Right lung (tissue), 10 donors: ENCODE measurements at places on chromosomes 5 and 9.

DNA sequence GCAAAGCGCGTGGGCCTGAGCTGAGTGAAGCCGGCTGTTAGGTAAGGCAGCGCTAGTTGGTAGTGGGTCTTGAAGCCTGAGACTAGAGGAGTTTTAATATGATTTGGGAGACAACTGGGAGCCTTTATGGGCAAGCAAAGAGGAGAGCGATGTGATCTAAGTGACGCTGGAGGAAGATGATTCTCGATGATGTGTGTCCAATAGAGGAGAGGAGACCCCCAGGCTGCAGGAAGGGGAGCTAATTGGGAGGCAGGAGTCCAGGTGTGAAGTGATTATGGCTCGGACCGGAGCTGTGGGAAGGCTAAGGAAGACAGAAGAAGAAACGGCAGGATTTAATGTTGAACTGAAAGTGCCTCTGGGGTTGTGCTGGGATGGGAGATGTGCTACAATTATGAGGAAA is 482.9 kb upstream of the KIF2A start:
- DNase-seq, result no peak

- peak; percentile 27 for DNase-seq
Measured at GRCh38 chr5:39713250-39713916, 288.6 kb upstream of the DAB2 start.

GRCh38 chr9:72983512-72984225 is 30.8 kb upstream of the ALDH1A1 start:
- peak; percentile 15 for DNase-seq

- peak; percentile 48 for DNase-seq
Measured at GRCh38 chr5:96614110-96614691, 48.0 kb upstream of the CAST start.

GRCh38 chr9:68841276-68842052 is 136.4 kb downstream of the PIP5K1B start:
- DNase-seq, result no peak

DNA sequence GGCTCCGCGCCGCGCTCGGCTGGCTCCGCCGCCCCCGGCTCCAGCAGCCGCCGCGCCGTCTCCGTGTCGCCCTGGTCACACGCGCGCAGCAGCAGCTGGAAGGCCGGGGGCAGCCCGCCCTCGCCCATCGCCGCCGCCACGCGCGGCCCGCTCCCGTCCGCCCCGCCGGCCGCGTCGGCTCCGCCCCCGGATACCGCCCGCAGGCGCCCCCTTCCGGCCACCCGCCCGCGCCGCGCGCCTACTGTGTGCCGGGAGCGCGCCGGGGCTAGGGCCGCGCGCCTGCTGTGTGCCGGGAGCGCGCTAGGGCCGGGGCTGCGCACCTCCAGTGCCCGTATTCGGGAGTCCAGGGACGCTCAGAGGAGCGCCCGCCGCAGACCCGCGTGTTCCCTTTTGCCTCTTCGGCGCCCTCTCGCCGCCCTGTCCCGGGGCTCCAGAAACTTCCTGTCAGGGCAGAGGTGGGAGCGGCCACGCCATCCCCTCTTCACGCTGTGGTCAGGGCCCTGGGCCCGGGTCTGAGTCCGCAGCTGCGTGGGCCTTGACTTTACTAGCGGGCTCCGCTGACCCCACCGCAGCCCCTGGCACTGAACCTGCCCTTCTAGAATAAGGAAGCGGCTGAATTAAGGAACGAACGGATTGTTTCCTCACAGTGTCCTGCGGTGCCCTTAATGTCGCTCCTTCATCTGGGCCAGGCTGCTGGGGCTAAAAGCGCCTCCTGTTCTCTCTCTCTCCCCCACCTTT is at the start of gene ANKS6:
ANKS6 (minus strand) TSS at position 192 of the 738 bp plus-strand sequence; CDS start at position 128, 64 bp downstream.
- peak; percentile 79 for DNase-seq

DNA sequence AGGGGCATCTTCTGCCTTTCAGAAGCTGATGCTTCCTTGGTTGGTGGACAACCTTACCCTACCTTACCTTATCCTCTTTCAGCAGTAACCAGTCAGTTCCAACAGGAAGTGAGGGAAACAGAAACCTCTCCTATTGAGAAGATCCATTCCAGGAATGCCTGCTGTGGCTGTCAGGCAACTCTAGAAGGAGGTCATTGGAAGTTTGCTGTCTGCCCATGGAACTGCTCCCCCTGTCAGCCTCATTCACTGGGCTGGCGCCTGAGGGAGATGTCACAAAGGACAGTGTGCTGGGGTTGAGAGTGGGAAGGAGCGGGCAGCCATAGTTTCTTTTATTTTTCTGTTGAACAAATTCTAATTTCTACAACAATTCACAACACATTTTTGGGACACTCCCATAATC is 54.7 kb downstream of the IRX1 start:
- DNase-seq, result no peak

- DNase-seq, result no peak
Measured at GRCh38 chr9:129451089-129451656, 169.7 kb downstream of the C9orf50 start.

- no peak for DNase-seq
Measured at GRCh38 chr5:32428426-32428825, 16.1 kb downstream of the ZFR start.

DNA sequence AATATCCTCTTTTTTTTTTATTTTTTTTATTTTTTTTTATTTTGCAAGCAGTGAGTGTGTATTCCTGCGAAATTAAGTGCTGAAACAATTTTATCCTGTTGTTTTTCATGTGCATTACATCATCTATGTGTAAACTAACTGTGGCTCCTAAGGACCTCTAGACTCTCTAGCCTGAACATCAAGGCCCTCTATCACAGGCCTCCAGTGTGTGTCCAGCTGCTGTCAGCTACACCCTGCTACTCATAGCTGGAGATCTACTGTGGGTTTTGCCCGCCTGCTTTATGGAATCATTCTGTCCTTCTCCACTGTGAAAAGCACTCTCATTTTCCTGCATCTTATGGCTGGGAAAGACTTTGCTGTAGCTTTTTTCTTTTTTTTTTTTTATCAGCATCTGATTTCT is 157.8 kb downstream of the KCTD16 start:
- DNase-seq, result no peak

- DNase-seq, result no peak
Measured at GRCh38 chr5:151949701-151950308, 25.2 kb upstream of the GLRA1 start.

- no peak for DNase-seq
Measured at GRCh38 chr9:114151426-114151956, 3.8 kb upstream of the COL27A1 start.

- no peak for DNase-seq
Measured at GRCh38 chr5:137279521-137280231, 219.4 kb downstream of the SPOCK1 start.

- no peak for DNase-seq
Measured at GRCh38 chr5:105670596-105670995, 2000.1 kb downstream of the EFNA5 start.

DNA sequence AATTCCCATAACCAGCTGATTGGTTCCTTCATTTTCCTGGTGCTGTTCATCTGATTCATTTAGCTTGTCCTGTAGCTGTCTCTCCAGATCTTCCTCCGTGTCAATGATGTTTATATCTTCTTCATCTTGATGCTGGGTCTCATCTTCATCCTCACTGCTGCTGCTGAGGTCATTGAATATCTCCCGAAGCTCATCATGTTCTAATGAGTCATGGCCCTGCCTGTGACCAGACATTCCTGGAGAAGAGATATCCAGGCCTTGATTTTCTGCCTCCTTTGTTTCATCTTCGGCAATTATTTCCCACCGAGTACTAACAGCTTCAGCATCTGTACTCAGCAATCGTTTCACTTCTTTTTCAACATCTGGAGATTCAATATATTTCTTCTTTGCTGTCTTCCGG is 1.4 kb downstream of the TAF7 start:
- no peak for DNase-seq

GRCh38 chr5:31113666-31114350 is 79.7 kb upstream of the CDH6 start:
- no peak for DNase-seq

DNA sequence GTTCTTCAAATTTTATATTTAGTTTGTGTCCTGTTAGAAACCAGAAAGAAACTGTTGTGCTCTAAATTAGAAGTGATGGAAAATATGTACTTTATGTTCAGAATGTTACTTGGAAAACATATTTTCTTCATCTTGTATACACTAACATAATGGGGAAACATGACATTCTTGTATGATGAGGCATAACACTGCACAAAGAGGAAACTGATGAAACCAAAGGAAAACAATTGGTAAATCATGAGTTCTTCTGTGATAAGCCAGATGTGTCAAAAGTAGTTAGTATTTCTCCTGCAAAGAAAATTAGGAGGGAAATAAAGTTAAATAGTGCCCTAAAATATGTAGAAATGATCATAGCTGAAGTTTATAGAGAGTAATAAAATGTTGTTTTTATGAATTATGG is 111.1 kb upstream of the FBN2 start:
- DNase-seq, result no peak

DNA sequence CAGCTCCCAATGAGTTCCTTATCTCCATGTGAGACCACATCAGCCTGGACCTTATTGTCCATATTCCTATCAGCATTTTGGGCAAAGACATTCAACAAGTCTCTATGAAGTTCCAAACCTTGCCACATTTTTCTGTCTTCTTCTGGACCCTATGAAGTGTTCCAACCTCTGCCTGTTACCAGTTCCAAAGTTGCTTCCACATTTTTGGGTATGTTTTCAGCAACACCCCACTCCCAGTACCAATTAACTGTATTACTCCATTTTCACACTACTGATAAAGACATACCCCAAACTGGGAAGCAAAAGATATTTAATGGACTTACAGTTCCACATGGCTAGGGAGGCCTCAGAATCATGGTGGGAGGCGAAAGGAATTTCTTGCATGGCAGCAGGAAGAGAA is 548.5 kb downstream of the CHSY3 start:
- DNase-seq, result no peak

- DNase-seq, result peak; percentile 9
Measured at GRCh38 chr9:15541872-15542271, 11.0 kb upstream of the CCDC171 start.

DNA sequence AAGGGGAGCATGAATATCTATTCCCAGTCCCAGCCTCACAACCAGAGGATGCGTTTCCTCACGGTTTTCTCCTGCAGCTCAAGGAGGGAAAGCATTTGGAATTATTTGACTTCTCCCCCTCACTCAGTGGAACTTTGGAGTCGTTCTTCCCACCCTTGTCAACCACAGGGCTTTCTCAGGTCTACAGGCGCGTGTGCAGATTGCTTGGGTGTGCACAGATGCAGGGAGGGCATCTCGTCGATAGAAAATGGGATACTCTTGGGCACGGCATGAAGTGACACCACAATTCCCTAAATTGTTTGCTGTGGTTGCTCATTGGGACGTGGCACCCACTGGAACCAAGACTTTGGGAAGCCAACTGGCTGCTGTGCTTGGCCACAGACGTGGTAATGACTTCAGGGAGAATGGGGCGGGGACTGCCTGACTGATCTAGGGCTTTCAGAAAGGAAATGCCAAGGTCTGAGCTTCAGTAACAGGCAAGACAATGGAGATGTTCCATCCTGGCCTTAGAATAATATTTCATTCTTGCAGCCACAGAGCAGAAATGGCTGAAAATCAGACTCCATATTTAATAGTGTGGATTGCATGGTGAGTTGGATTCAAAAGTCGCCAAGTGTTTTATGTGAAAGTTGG is 12.2 kb upstream of the OBP2B start:
- DNase-seq, result no peak

DNA sequence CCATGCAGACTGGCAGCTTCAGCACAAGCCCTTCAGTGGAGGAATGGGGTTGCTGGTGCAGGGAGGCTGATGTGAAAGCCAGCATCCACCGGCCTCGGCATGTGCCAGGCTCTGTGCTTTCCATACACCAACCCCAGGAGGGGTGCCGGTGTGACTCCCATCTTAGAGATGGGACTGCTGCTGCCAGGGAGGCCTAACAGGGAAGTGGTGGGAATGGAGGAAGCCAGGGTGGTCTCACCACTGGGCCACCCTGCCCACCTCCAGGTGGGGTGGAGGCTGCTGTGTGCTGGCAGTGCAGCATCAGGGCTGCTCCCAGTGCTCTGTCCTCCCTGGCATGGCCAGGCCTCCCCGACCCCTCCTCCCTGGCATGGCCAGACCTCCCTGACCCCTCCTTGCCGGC is 32.8 kb upstream of the PITX1 start:
- DNase-seq, result no peak

DNA sequence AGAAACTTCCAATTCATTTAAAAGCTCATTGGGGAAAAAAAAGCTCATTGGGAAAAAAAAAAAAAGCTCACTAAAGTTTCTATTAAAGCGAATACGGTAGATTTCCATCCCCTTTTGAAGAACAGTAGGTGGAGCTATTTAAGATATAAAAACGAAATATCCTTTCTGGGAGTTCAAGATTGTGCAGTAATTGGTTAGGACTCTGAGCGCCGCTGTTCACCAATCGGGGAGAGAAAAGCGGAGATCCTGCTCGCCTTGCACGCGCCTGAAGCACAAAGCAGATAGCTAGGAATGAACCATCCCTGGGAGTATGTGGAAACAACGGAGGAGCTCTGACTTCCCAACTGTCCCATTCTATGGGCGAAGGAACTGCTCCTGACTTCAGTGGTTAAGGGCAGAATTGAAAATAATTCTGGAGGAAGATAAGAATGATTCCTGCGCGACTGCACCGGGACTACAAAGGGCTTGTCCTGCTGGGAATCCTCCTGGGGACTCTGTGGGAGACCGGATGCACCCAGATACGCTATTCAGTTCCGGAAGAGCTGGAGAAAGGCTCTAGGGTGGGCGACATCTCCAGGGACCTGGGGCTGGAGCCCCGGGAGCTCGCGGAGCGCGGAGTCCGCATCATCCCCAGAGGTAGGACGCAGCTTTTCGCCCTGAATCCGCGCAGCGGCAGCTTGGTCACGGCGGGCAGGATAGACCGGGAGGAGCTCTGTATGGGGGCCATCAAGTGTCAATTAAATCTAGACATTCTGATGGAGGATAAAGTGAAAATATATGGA is at the start of gene PCDHGA12:
PCDHGA12 (plus strand) TSS at position 176 of the 782 bp plus-strand sequence; CDS start at position 429, 253 bp downstream.
- no peak for DNase-seq

DNA sequence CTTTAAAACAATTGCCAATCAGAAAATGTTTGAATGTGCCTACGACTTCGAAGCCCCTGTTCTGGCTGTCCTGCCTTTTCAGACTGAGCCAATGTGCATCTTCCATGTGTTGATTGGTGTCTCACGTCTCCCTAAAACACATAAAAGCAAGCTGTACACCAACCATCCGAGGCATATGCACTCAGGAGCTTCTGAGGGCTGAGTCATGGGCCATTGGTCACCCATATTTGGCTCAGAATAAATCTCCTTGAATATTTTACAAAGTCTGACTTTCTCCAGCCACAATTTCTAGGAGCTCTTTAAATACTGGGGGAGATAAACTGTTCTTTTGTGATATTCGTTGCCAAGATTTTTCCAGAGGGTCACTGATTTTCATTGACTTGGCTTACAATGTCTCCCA is 53.9 kb downstream of the C9orf57 start:
- no peak for DNase-seq

- DNase-seq, result no peak
Measured at GRCh38 chr5:96256795-96257470, 176.1 kb downstream of the PCSK1 start.

GRCh38 chr5:118247458-118247857 is 740.9 kb downstream of the DTWD2 start:
- DNase-seq, result no peak

DNA sequence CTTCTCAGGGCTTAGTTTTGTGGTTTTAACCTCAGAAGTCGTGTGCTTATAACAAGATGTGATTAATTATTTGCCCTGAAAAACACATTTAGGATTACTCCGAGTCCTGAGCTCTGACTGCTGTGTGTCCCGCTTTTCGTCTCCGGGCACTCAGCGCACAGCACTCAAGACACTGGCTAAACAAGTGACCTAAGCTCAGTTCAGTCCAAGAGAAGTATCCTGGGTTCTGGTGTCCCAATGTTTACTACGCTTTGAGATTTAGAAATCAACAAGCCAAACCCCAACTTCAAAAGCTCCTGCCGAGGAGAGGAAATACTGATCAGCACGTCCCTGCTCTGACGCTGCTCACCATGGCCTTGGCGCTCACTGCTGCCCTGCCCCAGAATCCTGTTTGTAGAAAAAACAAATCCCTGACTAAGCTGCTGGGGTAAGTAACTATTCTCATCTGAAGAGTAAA is 53.2 kb downstream of the IPPK start:
- DNase-seq, result peak; percentile 58
